GM23248 (cell line): ENCODE measurements at places on chromosomes 1 and 21. TPM values are rescaled to one million over a fixed set of nuclear protein-coding genes. Genes with fewer than 3 reads are reported as not detected.

GRCh38 chr1:216410026-216410425, 13.2 kb downstream of the USH2A start:
- no peak overlapping the region for H3K27ac ChIP-seq
- no peaks in the 10 kb centered on the region for H3K4me1 ChIP-seq
- DNase-seq: no peak
- no peaks in the 10 kb centered on the region for H3K36me3 ChIP-seq
- H3K4me3 ChIP-seq: no peak overlapping the region
- H3K27me3 ChIP-seq: no peaks in the 10 kb centered on the region

PTPN7 gene
- not detected in 2 replicates for total RNA-seq

TRPM2 gene
- 0.13 and 0.22 TPM in 2 replicates for total RNA-seq

- peak overlapping the region; percentile 49 for H3K4me3 ChIP-seq
- H3K4me1 ChIP-seq: peaks cover 31% of the 10 kb centered on the region
- H3K36me3 ChIP-seq: no peaks in the 10 kb centered on the region
Measured at GRCh38 chr1:43711524-43712386, 4.4 kb downstream of the ST3GAL3 start.

DNA sequence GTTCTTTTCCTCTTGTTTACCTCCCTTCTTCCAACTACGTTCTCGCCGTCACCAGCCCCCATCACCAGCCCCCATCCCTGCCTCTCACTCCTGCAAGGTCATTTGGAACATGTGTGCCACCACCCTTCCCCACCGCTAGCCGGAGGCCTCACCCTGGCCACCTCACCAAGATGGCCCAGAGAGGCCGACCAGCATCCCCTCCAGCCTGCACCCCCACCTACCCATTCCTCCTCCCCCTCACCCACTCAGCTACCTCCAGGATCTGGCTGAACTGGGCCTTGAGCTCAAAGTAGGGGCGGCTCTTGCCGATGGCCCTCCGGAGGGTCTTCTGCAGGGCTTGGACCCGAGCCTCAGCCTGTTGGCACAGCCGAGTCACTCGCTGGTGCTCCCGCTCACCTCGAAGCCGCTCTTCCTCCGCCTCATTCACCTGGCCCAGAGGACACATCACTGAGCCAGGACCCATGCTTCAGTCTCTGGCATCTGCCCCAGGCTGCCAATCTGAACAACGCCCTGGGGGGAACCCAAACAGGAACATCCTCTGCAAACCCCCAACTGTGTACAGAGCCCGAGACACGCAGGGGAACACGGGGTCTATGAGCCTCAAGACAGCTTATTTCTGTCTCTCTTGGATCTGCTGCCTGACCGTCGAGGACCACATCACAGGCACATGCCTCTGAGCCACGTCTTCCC, 12.8 kb downstream of the SH3BP5L start:
- H3K4me3 ChIP-seq: no peak overlapping the region
- peaks cover 7% of the 10 kb centered on the region; the same call in 1 of the 2 replicates for H3K4me1 ChIP-seq
- H3K36me3 ChIP-seq: peaks cover 46% of the 10 kb centered on the region
- H3K27me3 ChIP-seq: no peaks in the 10 kb centered on the region

DNA sequence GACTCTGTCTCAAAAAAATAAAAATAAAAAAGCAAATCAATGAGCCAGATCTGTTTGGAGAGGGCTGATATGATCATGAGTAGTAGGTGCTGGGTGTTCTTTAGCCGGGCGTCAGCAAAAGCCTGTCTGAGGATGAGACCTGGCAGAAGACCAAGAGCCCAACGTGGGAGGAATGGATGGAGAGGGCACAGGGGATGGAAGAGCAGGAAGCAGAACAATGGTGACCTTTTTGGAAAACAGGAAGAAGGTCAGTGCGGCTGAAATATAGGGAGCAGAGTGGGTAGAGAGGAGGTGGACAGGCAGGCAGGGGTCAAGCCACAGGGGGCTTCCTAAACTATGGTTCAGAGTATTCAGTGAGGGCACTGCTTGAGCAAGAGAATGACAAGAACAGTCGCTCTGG, 30.9 kb downstream of the VWA5B1 start:
- peak; percentile 5 for DNase-seq
- H3K27me3 ChIP-seq: peaks cover 8% of the 10 kb centered on the region; the same call in 1 of the 2 replicates
- no peak overlapping the region for H3K27ac ChIP-seq
- no peaks in the 10 kb centered on the region for H3K36me3 ChIP-seq
- H3K4me1 ChIP-seq: peaks cover 17% of the 10 kb centered on the region

SH3BGR gene
- total RNA-seq: 0.76 and 4.4 TPM in 2 replicates

SDHB gene
- 84.1 and 126 TPM in 2 replicates for total RNA-seq

- H3K4me1 ChIP-seq: no peaks in the 10 kb centered on the region
- no peak for DNase-seq
- peaks cover 76% of the 10 kb centered on the region for H3K27me3 ChIP-seq
- no peak overlapping the region for H3K4me3 ChIP-seq
- no peaks in the 10 kb centered on the region for H3K36me3 ChIP-seq
Measured at GRCh38 chr21:32962268-32962667, 63.5 kb upstream of the OLIG2 start.

GRCh38 chr21:31213787-31214186, 130.3 kb downstream of the TIAM1 start:
- H3K27me3 ChIP-seq: no peaks in the 10 kb centered on the region
- no peak overlapping the region for H3K4me3 ChIP-seq
- no peaks in the 10 kb centered on the region for H3K36me3 ChIP-seq
- no peak for DNase-seq

LRRC71 gene
- total RNA-seq: 0.32 TPM in 1 of 2 replicates, not detected in the other

DNA sequence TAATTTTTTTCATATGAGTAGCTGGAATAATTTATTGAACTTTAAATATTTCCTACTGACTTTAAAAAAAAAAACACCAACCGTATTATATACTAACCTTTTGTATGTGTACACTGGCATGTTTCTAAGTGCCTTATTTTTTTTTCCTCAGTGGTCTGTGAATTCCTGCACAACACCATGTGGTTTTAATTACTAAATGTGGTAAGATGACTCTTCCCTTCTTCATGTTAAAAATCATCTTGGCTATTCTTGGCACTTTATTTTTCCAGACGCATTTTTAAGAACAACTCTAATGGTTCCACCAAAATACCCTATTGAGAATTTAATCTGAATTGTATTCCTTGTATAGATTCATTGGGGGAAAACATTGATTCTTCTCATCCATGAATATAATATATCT, 28.4 kb downstream of the PPP2R5A start:
- H3K36me3 ChIP-seq: peaks cover 3% of the 10 kb centered on the region; the same call in 1 of the 2 replicates
- DNase-seq: peak; percentile 85
- peaks cover 40% of the 10 kb centered on the region for H3K4me1 ChIP-seq

GRCh38 chr1:11174261-11174942, 14.8 kb upstream of the ANGPTL7 start:
- H3K27ac ChIP-seq: no peak overlapping the region
- DNase-seq: no peak
- H3K36me3 ChIP-seq: no peaks in the 10 kb centered on the region
- no peak overlapping the region for H3K4me3 ChIP-seq
- H3K27me3 ChIP-seq: no peaks in the 10 kb centered on the region

DNA sequence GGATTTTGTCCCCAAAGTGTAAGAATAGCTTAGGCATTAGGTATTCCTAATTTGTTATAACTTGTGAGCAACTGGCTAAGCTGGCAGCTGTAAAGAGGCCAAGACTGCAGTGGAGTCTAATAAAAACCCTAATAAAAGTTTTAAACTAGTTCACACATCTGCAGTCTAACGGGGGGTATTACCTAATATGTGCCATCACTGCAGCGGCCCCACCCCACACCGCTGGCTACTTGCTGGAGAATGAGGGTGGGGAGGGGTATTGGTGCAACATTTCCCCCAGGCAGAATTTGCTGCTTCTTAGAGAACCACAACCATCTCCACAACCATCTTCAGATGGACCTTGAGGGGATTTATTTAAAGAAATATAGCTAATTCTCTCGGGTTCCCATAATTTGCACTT, 135.0 kb downstream of the ZC3H11B start:
- no peaks in the 10 kb centered on the region for H3K27me3 ChIP-seq
- H3K4me3 ChIP-seq: no peak overlapping the region
- H3K4me1 ChIP-seq: no peaks in the 10 kb centered on the region
- H3K27ac ChIP-seq: no peak overlapping the region
- DNase-seq: no peak

GRCh38 chr1:204997591-204998355, 45.2 kb upstream of the CNTN2 start:
- peaks cover 7% of the 10 kb centered on the region for H3K4me1 ChIP-seq
- H3K27ac ChIP-seq: no peak overlapping the region
- DNase-seq: no peak
- H3K36me3 ChIP-seq: peaks cover 3% of the 10 kb centered on the region; the same call in 1 of the 2 replicates
- no peaks in the 10 kb centered on the region for H3K27me3 ChIP-seq
- no peak overlapping the region for H3K4me3 ChIP-seq

GRCh38 chr1:77614037-77614436, 68.4 kb downstream of the ZZZ3 start:
- no peaks in the 10 kb centered on the region for H3K27me3 ChIP-seq
- no peak for DNase-seq
- no peak overlapping the region for H3K4me3 ChIP-seq
- H3K36me3 ChIP-seq: peaks cover 66% of the 10 kb centered on the region

LRRC3 gene
- total RNA-seq: 0.32 and 0.38 TPM in 2 replicates

GRCh38 chr1:85601901-85602300, 21.3 kb downstream of the CCN1 start:
- H3K4me3 ChIP-seq: no peak overlapping the region
- DNase-seq: no peak

- peak overlapping the region; percentile 79 for H3K27ac ChIP-seq
- peaks cover 64% of the 10 kb centered on the region for H3K4me1 ChIP-seq
- H3K4me3 ChIP-seq: peak overlapping the region; percentile 59
- no peaks in the 10 kb centered on the region for H3K36me3 ChIP-seq
- H3K27me3 ChIP-seq: no peaks in the 10 kb centered on the region
- peak; percentile 94 for DNase-seq
Measured at GRCh38 chr1:186183219-186183618, 191.8 kb downstream of the TPR start.

GRCh38 chr1:71650119-71650518, 569.3 kb upstream of the ZRANB2 start:
- H3K27ac ChIP-seq: no peak overlapping the region
- H3K27me3 ChIP-seq: no peaks in the 10 kb centered on the region
- H3K4me3 ChIP-seq: no peak overlapping the region
- no peaks in the 10 kb centered on the region for H3K36me3 ChIP-seq
- peaks cover 13% of the 10 kb centered on the region; the same call in 1 of the 2 replicates for H3K4me1 ChIP-seq

REG4 gene
- not detected in 2 replicates for total RNA-seq

- peak; percentile 60 for DNase-seq
- no peaks in the 10 kb centered on the region for H3K36me3 ChIP-seq
- no peaks in the 10 kb centered on the region for H3K27me3 ChIP-seq
- H3K4me1 ChIP-seq: peaks cover 36% of the 10 kb centered on the region
Measured at GRCh38 chr1:116485976-116486375, 84.8 kb downstream of the CD58 start.

- no peaks in the 10 kb centered on the region for H3K27me3 ChIP-seq
- no peak overlapping the region for H3K4me3 ChIP-seq
- DNase-seq: no peak
Measured at GRCh38 chr1:238223076-238223640, 332.4 kb upstream of the ZP4 start.

DNA sequence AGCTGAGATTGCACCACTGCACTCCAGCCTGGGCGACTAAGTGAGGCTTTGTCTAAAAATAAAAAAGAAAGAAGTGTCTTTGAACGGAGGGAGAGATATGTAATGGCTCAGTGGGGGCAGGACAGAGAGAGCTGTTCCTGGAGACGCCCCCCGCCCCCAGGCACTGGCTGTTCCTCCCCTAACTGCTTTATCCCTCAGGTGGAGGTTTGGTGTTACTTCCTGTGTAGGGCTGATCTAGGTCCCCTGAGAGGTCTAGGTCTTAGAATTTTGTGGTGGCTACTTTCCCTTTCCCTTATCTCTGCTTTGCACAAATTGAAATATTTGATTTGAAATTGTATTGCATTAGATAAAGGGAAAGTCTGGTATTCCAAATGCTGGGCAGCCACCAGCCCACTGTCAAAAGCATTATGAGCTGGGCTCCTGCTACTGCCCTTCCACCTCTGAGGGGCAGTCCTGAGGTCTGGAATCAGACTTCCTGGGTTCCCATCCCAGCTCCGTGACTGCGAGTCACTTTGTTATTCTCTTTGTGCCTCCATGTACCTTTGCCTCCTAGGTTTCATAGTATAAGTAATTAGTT, 134.8 kb upstream of the KIF26B start:
- no peaks in the 10 kb centered on the region for H3K4me1 ChIP-seq
- H3K36me3 ChIP-seq: no peaks in the 10 kb centered on the region
- no peaks in the 10 kb centered on the region for H3K27me3 ChIP-seq
- H3K4me3 ChIP-seq: no peak overlapping the region
- no peak for DNase-seq
- H3K27ac ChIP-seq: no peak overlapping the region

GRCh38 chr1:208885060-208885459, 640.9 kb upstream of the PLXNA2 start:
- H3K27me3 ChIP-seq: no peaks in the 10 kb centered on the region
- H3K4me3 ChIP-seq: no peak overlapping the region
- no peaks in the 10 kb centered on the region for H3K36me3 ChIP-seq
- no peak for DNase-seq

TPTE gene
- not detected in 2 replicates for total RNA-seq

GRCh38 chr1:219031809-219032208, 141.9 kb upstream of the LYPLAL1 start:
- no peaks in the 10 kb centered on the region for H3K36me3 ChIP-seq
- no peak for DNase-seq

DNA sequence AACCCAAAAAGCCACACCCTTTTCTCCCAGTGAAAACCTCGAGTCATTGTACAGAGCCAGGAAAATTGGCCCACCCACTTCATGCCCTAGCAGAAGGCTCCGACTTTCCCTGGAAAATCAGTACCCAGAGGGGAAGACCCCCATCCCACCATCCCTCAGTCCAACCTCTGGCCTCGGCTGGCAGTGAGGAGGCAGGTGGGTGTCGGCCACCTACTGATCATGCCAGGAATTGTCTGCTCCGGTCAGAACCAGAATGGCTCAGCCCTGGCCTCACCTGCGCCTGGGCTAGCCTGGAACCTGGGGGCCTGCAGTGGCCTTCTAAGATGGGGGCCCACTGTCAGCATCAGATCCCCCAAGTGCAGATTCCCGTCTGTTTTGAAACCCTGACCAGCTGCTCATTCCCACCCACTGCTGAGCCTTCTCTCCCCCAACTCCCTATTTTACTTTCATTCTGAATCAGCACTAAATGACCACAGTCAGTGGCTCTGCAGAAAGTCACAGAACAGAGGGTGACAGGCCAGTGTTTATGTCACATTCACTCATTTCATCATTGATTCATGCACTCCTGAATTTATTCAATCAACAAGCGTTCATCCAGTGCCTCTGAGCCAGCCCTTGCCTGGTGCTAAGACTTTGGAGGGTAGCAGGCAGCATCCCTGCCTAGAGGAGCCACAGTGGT, 3.0 kb upstream of the S100A9 start:
- H3K4me3 ChIP-seq: no peak overlapping the region
- no peaks in the 10 kb centered on the region for H3K4me1 ChIP-seq
- peaks cover 23% of the 10 kb centered on the region for H3K27me3 ChIP-seq
- H3K36me3 ChIP-seq: no peaks in the 10 kb centered on the region
- H3K27ac ChIP-seq: no peak overlapping the region

GRCh38 chr1:109819906-109820305, 56.2 kb upstream of the EPS8L3 start:
- no peak overlapping the region for H3K27ac ChIP-seq
- no peaks in the 10 kb centered on the region for H3K27me3 ChIP-seq
- no peak for DNase-seq
- H3K4me3 ChIP-seq: no peak overlapping the region
- H3K36me3 ChIP-seq: no peaks in the 10 kb centered on the region

LIPI gene
- total RNA-seq: not detected in 2 replicates

- DNase-seq: peak; percentile 32
- H3K4me1 ChIP-seq: no peaks in the 10 kb centered on the region
- no peak overlapping the region for H3K27ac ChIP-seq
- H3K27me3 ChIP-seq: no peaks in the 10 kb centered on the region
- peaks cover 12% of the 10 kb centered on the region; the same call in 1 of the 2 replicates for H3K36me3 ChIP-seq
- no peak overlapping the region for H3K4me3 ChIP-seq
Measured at GRCh38 chr1:97875996-97876395, 44.8 kb downstream of the DPYD start.
